SW 1271 (cell line): ENCODE measurements at places on chromosomes 1 and 21.

DNA sequence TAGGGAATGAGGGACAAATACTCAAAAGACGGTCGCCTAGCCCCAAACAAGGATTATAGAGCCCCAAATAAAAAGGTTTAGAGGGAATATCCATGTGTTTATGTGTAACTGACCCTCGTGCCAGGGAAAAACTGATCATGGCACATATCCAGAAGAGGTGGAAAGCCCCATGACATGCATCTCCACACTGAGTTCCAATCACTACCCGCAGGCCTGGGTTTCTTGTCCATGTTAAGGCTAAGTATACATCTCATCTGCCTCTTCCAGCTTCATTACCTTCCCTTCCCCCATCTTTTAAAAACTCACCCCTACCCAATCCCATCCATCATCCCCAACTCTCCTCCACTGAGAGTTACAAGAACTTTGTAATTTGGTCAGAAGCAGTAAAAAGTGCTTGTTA is 15.2 kb downstream of the GADD45A start:
- DNase-seq = no peak

- DNase-seq = no peak
Measured at GRCh38 chr1:170893655-170894297, 41.6 kb upstream of the MROH9 start.

- DNase-seq = no peak
Measured at GRCh38 chr1:179314928-179315327, 21.3 kb downstream of the SOAT1 start.

GRCh38 chr1:119682141-119682540 is 29.6 kb upstream of the PHGDH start:
- DNase-seq = no peak

GRCh38 chr21:25381936-25382452 is 225.3 kb downstream of the MRPL39 start:
- DNase-seq = no peak

DNA sequence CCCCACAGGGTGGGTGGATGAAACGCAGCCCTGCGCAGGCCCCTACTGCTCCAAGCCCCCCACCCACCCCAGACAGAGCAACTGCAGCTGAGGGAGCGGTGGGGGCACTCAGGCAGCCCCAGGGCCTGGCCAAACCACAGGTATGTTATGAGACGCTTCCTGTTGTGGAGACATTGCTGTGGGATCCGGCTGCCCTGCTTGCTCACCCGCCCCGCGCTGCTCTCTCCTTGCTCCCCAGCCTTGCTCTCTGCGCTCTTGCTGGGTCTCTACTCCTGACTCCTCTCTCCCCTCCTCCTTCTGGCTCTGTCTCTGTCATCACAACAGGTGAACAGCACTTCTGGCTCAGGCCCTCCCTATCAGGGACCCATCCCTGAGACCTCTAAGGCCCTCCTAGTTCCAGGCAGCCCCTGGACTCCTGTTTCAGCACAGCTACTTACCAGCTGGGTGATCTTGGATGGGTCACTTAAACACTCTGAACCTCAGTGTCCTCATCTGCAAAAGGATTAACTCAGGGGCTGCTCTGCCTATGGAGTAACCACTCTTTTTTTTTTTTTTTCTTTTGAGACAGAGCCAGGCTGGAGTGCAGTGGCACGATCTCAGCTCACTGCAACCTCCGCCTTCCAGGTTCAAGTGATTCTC is 15.9 kb downstream of the COL8A2 start:
- DNase-seq = no peak

DNA sequence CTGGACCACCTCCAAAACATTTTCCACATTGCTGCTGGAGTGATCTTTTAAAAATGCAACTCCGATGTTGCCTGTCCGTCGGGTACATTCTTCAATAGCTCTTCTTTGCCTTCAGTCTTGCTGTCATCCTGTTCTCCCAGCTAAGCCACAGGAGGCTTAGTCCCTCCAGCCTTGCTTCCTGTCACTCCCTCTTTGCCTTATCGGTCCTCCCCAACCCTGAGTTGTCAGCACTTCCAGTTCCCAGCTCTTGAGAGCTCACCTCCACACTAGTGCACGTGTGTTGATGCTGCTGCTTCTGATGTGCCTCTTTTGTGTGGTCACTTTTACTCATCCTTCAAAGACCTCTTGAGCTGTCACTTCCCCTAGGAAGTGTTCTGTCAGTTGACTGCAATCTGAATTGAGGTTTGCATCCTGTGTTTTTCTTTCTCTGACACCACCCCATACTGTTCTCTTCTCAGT is 15.3 kb downstream of the UCK2 start:
- DNase-seq = no peak

DNA sequence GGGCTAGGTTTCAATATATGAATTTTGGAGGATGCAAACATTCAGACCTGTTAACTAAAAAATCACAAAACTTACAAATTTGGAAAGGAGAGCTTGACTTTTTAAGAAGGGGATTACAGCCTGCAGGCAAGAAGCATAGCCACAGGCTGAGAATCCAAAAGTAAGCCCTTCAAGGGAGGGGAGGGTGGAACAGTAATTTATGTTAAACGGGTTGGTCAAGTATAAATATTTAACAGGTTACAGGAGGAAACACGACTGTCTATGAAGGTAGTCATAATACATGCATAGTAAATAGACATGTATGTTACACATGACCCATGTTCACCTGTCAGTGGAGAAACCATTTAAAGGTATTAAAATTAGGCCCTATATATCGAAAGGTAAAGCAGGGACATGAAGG is 261.1 kb upstream of the RGS18 start:
- DNase-seq = no peak

GRCh38 chr1:22107126-22107525 is 35.8 kb downstream of the WNT4 start:
- no peak for DNase-seq

- DNase-seq = no peak
Measured at GRCh38 chr1:38094711-38095290, 48.2 kb upstream of the POU3F1 start.

GRCh38 chr1:24949331-24949881 is 19.3 kb upstream of the RUNX3 start:
- DNase-seq = no peak

GRCh38 chr1:1605034-1605591 is 5.2 kb upstream of the FNDC10 start:
- no peak for DNase-seq

DNA sequence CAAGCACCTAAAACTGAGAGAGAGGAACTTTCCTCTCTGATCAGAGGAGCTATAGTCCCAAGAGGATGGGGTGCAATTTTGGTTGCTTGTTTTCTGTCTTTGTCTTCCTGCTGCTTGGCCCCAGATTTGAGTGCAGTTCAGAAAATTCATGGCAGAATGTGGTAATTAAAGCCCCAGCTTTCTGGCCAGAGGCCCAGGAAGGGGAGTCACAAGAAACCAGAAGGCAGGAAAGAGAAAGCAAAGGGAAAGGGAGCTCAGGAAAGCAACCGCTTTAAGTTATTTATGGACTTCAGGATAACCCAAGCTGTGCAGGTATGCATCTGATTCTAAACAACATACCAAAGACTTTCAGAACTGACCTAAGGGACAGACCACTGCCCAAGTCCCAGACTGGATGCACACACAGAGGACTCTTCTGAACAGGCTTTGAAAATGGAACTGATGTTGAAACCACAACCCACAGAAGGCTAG is 88.8 kb downstream of the ST3GAL3 start:
- DNase-seq = no peak

- no peak for DNase-seq
Measured at GRCh38 chr1:103197216-103197615, 88.9 kb upstream of the COL11A1 start.

GRCh38 chr1:17679856-17680255 is 75.3 kb upstream of the ACTL8 start:
- no peak for DNase-seq

DNA sequence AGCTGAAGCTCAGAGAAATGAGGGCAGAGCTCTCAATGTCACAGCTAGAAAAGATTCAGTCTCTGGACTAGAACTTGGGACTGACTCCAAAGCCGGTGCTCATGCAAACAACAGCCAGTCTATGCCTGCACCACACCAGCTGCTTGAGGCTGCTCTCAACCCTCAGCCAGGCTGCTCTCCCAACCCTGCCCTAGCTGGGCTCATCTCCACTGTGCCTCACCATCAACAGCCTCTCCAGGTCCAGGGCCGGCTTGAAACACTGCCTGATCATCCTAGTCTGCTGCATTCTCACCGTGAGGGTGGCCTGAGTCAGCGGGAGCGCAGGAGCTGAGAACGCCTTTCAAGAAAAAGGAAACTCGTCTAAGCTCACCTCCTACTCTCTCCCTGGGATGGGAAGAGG is 94.5 kb downstream of the PTPRU start:
- no peak for DNase-seq

DNA sequence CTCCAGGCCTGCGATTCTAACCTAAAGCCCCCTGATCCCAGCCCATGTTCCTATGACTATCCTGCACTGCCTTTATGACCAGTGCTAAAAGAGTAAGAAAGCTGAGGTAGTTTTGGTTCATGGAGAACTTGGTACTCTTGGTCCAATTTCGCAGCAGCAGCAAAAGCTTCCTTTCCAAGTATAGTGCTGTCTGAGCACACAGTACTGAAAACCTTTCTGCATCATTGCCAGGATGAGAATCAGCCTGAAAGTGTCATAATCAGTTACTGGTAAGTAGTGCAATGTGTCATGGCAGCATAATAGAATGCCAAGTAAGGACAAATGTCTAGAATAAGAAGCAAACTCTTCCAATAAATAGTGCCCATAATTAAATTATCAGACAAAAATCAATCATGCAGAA is 889.6 kb upstream of the ADGRL4 start:
- DNase-seq = no peak

DNA sequence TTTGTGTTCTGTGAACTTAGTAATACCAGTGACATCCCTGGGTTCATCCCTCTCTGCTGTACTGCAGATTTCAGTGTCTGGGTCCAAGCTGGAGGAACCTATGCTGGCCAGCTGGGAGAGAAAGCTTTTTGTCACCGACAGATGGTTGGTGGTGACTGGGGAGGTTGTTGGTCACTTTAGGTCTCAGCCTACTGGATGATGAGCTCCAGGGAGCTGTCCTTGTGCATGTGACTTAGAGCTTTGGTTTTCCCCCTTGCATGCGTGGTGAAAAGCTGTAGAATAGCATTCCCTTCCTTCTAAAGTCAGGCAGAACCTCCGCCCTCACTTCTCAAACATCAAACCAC is 22.9 kb upstream of the IKBKE start:
- DNase-seq = no peak

GRCh38 chr1:176315519-176316220 is 108.6 kb upstream of the COP1 start:
- DNase-seq = no peak

GRCh38 chr21:32772281-32773047 is 909 bp upstream of the PAXBP1 start:
- peak; percentile 33 for DNase-seq

- DNase-seq = no peak
Measured at GRCh38 chr1:53196017-53196484, 573 bp upstream of the CPT2 start.

GRCh38 chr1:23695667-23696066 is 4.1 kb downstream of the RPL11 start:
- DNase-seq = no peak

DNA sequence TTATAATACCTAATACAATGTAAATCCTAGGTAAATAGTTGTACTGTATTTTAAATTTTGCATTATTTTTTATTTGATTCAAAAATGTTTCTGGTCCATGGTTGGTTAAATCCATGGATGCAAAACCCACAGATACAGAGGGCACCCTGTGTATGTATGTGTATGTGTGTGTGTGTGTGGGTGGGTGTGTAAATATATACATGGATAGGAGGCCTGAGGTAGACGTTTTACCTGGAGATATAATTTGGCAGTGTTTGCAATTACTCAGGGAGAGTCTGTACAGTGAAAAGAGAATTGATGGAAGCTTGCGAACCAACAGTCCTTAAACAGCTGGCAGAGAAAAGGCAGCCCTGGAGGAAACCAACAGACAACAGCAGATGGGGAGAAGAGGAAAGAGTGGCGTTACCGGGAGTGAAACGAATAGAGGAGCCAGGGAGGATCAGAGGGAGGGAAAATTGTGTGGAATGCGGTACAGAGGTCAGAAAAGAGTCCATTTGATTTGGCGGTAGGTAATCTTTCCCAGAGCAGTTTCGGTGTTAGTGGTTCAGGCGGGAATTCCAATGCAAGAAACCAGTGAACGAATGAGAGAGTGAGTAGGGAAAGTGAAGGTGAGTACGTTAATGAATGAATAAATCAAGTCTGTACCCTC is 47.9 kb upstream of the NBL1 start:
- no peak for DNase-seq

GRCh38 chr1:228004331-228004855 is 2.4 kb upstream of the WNT3A start:
- no peak for DNase-seq

GRCh38 chr21:36456729-36457414 is 23.1 kb downstream of the CLDN14 start:
- DNase-seq = no peak

DNA sequence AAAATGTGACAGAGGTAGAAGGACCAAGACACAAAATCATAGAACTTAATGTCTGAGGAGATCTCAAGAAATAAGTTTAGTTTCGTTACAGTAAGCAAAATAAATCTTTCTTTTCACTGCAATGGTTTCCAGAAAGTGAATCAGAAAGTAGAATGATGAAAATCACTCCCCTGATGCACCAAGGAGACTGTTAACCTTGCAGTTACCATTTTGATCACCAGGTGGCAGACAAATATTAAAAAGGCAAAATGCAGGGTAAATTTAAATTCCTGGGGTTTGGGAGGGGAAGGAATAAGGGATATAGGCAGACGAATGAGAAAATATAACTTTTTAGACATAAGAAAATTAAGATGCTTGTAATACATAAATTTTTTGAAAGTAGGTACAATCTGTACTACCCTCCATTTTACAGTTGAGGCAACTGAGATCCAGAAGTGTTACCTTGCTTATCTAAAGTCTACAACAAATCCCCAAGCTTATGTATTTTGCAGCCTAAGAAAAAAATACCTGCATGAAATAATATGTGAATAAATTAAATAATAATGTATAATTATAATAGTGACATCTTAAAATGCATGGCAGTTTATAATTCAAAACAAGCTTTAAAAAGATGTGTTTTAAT is 253.2 kb downstream of the CRB1 start:
- DNase-seq = peak; percentile 5

DNA sequence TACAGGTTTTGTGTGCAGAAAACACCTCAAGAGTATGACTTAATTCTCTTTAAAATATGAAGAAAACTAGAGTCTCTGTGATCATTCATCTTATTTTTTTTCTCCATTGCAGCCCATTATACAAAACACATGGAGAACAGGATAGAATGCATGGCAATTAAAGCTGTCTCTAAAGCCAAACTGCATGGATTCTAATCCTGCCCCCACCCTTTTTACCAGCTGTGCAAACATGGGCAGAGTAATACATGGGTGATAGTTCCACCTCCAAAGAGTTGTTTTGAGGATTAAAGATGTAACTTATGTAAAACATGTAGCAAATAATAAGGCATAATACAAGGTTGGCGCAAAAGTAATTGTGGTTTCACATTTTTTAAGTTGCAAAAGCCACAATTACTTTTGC is 114.4 kb downstream of the CLEC20A start:
- DNase-seq = no peak

- no peak for DNase-seq
Measured at GRCh38 chr1:21762022-21762404, 20.9 kb downstream of the USP48 start.

- DNase-seq = no peak
Measured at GRCh38 chr1:168442931-168443330, 100.9 kb downstream of the XCL2 start.

GRCh38 chr21:44701541-44701940 is 4.6 kb downstream of the KRTAP10-12 start:
- no peak for DNase-seq

- no peak for DNase-seq
Measured at GRCh38 chr1:190812996-190813395, 335.3 kb upstream of the BRINP3 start.
